CD4-positive, alpha-beta T cell treated with Interleukin-17A for 1 hour (primary cell): ENCODE measurements at places on chromosomes 11 and 22.

DNA sequence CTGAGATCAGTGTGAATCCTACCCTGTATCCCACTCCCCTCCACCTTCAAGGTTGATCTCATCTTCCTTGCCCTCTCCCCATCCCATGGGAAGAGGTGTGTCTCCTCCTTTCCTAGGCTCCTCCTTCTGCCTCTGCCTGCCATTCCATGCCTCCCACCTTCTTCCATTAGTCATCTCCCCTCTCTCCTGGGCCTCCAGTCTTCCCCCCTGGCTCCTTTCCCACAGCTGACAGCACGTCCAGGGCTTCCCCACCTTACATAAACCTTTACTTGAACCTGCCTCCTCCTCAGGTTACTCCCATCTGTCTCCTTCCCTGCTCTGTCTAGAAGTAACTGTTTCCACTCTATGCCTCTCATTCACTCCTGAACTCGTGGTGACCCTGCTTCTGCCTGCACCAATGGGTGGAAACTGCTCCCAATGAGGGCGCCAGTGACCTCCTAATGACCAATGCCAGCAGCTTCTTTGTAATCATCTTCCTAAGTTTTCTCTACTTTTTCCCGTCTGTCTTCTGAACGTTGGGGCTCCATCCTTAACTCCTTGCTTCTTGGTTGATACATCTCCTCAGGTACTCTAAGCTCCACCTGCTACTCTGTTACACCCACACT is 266.9 kb upstream of the NARS2 start:
- no peak for DNase-seq

DNA sequence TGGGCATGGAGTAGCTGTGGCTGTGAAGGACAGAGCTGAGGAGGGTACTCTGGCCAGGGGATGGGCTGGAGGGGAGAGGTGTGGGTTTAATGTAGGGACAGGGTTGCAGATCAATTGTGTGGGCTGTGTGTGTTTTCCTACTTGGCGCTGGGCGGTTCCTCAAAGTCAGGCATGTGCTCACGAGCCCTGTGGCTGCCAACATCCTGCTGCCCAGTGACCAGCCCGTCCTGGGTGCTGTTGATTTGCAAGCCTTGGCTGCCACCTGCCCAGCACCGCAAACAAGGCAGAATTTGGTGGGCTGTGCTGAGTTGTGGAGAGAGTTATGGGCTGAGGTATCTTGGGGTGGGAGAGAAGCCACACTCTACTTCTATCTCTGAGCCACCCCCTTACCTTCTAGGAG is 69.2 kb downstream of the SCN3B start:
- DNase-seq: no peak

- DNase-seq: no peak
Measured at GRCh38 chr11:128496692-128497060, 90.7 kb downstream of the ETS1 start.

DNA sequence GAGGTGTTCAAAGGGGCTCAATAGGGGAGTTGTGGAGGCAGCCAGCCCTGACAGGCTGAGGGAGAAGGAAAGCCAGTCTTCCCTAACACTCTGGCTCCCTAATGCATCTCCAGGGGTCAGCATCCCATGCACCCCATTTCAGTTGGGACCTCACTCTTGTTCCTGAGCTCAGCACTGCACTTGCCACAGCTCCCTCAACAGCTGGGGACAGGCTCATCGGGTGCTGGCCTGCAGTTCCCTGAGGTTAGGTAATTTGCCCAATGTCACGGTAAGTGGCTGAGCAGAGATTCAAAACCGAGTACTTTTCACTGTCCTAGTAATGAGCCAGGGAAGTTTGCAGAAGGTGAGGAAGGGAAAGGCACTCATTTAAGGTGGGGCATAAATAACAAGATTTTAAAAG is 20.8 kb downstream of the VSTM5 start:
- DNase-seq: no peak

GRCh38 chr11:30573951-30574350 is 12.2 kb downstream of the MPPED2 start:
- no peak for DNase-seq

DNA sequence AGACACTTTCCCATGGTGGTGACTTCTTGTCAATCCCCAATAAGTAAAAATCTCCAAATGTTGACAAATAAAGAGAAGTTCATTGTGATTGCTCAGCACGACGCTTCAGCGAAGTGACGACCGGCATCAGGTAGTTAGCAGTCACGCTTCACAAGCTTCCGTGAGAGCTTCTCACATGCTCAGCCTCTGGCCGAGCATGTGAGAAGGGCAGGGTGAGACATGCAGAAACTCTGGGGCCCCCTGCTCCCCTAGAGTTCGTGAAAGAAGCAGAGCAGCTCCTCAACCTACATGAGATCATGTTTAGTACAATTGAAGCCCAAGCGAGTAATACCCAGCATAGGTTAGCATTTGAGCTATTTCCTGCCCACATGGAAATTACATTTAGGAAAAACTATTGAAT is 4.4 kb upstream of the C11orf16 start:
- DNase-seq: no peak

GRCh38 chr22:39244496-39245129 is at the start of gene PDGFB:
Gene PDGFB, minus strand, starts transcription at chr22:39244982. Its CDS starts 1,019 bp downstream, at chr22:39243963.
- DNase-seq: peak; percentile 23
